ENCODE measurements at places on chromosomes 5 and 9.

DNA sequence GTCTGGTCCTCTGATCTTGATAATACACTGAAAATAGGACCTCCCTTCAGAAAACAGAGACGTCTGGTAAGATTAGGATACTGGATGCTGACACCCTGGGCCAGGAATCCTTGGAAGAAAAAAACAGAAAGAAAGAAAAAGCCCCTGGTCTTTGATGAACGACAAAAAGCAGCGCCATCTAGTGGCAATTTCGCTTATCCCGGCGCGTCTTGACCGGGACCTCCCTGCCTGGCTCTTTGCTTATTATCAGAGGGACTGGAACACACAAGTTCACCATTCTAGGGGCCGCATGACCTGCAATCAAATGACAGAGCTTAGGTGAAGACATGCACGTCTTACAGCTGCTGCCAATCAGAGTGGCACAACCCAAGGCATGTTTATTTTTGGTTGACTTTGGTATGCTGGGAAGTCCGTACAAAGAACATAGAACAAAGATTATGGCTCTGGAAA is 114.9 kb upstream of the NFIB start:
- peak; percentile 24 for DNase-seq

DNA sequence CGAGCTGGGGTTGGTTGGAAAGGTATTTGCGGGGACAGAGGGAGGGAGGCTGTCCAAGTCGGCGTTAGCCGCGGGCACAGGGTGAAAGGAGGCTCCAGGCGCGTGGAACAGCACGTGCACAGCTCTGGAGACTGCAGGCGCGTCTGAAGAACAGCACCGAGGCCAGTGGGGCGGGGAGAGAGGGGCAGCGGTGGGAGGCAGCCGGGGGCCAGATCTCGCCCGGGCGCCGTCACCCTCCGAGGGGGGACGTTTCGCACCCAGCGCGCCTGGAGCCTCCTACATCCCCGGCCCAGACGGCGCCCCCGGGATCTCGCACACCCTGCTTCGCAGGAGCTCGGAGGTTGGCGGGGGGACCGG is 79.6 kb downstream of the NTNG2 start:
- no peak for DNase-seq

DNA sequence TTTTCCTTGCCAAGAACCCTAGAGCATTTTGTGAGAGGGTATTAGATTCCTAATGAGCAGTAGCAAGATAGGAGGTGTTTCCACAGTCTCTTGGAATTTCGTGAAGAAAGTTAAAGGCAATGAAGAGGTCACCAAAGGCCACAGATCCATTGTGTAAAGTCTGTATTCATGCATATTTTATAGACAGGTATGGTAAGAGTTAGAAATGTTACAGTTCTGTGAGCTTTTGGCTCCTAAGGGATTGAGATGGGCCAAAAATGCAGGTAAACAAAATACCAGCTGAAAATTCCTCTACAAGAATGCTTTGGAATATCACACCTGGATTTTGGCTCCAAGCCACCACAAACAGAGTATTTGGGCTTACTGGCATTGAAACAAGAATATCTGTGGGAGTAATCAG is 47.4 kb upstream of the FST start:
- no peak for DNase-seq

DNA sequence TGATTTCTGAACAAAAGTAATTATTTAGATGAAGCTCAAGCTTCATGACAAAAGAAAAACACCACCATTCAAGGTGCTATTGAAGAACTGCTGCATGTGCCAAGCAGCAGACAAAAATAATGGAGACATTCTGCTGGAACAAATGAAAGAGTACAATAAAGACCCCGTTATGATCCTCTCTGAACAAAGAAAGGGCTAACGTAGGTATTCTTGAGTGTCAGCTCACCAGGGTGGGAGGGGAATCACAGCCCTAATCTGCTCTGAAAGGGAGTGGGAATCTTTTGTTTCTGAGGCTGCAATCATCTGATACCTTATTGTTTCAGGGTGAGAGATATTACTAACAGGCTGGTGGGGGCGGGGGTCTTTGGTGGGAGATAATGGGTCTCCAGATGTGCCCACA is 15.4 kb downstream of the CEMIP2 start:
- no peak for DNase-seq

- no peak for DNase-seq
Measured at GRCh38 chr5:123265551-123265950, 157.7 kb downstream of the CEP120 start.

DNA sequence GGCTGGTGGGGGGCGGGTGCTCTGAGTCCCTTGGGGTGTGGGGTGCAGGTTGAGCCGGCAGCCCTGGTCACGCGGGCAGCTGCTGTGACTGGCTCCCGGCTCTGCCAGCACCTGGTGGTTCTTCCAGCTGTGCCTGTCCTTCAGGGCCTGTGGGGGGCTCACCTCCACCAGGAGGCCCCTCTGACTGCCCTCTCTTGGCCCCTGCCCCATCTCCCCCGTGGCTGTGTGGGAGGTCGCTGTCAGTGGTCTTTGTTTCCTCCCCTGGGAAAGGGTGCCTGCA is 3.3 kb downstream of the RXRA start:
- no peak for DNase-seq

DNA sequence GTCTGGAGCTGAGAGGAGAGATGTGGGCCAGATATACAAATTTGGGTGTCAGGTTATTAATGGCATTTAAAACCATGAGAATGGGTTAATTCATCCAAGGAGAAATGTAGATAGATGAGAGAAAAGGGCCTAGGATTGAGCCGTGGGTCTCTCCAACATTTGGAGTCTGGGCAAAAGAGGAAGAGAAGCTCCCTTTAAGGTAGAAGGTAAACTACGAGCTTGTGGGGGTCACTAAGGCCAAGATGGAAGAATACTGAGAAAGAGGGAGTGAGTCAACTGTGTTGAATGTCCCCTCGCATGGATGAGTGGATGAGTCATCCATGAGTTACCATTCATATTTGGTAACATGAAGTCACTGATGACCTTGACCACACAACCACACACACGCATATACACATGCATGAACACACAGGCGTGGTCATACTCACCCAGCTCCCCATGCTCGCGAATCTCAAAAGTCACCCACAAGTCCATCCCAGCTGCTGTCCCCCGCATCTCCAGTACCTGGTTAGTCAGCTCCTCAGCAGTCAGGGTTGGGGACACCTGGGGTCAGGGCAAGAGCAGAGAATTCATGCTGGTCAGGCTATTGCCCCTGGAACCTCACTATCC is 6.8 kb upstream of the FCHSD1 start:
- DNase-seq, result no peak

DNA sequence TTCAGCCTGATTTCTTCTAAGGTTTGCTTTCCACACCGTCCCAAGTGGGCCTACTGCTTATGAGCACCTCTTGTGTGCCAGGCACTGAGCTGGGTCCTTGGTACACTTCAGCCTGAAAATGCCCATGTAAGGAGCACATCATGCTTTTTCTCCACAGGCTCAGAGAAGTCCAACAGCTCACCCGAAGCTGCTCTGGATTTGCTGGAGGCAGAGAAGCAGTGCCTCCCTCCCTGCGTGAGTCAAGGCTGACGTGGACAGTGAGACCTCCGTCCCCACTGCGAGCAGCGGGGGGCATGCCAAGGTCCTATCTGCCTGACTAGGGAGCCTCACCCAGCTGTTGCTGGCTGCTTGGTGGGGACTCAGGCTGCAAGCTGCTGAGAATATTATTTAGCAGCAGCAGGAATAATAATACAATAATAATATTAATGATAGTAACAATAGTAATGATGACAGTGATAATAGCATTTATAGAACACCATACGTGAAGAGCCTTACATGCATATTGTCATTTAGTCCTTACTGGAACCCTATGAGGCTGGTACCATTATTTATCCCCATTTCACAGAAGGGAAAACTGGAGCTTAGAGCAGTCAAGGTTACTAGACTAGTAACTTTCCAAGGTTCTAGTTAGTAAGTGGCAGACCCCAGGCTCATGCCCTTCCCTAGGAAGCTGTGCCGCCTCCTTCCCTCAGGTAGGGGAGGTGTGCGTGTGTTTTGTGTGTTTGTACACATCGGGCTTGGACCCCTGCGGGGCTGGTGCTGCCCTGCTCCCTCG is 194.8 kb downstream of the HSPA4 start:
- no peak for DNase-seq

DNA sequence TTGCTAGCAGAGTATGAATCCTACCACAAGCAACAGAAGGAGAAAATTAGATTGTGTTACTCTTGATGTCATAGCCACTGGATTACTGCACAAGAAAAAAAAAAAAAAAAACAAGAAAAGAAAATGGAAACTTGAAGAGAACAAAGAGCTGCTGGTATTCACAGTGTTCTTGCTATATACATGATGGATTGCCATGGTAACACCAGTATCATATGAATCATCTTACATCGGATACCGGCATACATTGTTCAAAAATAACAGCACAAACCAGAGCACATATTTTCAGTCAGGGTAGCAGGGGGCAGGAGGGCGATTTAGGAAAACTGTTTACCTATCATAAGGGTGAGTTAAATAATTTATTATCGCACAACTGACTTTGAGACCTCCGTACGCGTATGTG is 472.9 kb downstream of the PDE4D start:
- DNase-seq, result no peak

DNA sequence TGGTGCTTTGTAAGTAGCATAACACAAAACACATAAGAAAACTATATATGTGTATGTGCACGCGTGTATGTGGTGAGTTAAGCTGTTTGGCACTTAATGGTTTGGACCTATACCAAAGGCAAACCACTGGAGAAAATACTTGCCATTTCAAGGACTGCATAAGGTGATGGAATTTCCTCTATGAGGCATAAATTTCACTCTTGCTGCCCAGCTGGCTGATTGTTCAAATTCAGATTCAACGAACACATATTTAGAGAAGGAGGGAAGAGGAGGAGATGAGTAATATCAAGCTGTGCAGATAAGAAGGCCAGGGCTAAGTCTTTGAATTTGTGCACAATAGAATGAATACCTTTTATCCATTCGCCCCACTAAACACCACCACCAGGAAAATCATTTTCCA is 470.6 kb upstream of the MPDZ start:
- no peak for DNase-seq

- DNase-seq, result no peak
Measured at GRCh38 chr5:1007221-1007680, 1.4 kb upstream of the NKD2 start.

DNA sequence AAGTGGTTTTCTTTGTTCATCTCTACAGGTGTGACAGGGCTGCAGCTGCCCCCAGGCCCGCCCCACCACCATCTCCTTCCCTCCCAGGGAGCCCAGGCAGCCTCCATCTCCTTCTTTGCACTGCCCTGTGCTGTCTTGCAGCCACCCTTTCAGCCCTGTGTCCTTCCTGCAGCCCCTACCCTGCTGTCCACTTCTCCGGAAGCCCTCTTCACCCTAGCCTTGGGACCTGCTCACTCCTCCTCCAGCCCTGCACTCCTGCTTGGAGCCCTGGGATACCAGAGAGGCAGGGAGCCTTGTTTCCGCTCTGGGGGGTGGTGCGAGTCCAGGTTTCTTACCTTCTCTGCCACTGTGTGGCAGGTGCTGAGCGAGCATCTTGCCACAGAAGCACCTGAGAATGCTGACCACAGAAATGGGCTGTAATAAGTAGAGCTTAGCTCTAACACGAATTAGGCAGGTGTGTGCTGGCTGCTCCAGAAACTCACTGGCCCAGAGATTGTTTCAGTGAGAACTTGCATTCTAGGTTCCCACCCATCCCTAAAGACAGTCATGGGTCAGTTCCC is 51.3 kb upstream of the GADD45G start:
- DNase-seq, result peak; percentile 25

GRCh38 chr5:8756498-8757084 is 789.3 kb downstream of the SEMA5A start:
- DNase-seq, result peak; percentile 13

GRCh38 chr5:140424135-140424534 is 22.5 kb downstream of the ANKHD1 start:
- DNase-seq, result no peak

DNA sequence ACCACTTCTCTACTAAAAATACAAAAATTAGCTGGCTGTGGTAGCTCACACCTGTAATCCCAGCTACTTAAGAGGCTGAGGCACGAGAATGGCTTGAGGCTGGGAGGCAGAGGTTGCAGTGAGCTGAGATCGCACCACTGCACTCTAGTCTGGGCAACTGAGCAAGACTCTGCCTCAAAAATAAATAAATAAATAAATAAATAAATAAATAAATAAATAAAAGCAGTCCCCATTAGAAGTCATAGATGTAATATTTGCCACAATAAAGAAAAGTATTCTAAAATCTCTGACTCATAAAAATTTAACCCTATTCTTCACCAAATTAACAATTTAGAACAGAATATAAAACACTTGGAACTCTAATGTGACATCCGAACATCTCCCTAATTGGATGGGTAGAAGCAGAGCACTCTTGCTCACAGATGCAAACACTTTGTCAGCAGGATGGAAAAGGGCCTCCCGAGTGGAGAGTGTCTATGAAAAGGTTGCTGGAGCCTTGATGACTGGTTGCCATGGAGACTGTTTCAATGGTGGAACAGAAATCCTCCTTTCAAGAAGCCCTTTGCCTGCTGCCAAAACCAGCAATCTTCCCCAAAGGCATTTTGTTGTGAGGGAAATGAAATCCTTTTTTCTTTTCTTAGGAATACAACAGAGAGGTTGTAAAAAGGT is 38.9 kb upstream of the TRAF1 start:
- DNase-seq, result no peak

DNA sequence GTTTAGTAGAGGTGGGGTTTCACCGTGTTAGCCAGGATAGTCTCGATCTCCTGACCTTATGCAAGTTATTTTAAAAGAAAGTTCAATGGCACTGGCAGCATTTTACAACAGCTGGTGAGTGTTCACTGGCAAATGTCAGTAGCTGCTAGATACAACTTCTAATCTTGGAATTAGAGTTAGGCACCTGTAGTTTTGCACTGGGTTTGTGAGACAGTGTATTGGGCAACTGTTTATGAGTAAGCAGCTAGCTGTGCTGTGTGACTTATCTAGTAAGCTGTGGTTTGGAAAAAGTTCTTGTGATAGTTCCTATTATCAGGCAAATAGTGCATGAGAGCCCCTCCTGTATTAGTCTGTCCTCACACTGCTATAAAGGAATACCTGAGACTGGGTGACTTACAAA is 61.5 kb downstream of the UBE2QL1 start:
- DNase-seq, result no peak

GRCh38 chr9:99513441-99514112 is 291.5 kb downstream of the SEC61B start:
- DNase-seq, result no peak

DNA sequence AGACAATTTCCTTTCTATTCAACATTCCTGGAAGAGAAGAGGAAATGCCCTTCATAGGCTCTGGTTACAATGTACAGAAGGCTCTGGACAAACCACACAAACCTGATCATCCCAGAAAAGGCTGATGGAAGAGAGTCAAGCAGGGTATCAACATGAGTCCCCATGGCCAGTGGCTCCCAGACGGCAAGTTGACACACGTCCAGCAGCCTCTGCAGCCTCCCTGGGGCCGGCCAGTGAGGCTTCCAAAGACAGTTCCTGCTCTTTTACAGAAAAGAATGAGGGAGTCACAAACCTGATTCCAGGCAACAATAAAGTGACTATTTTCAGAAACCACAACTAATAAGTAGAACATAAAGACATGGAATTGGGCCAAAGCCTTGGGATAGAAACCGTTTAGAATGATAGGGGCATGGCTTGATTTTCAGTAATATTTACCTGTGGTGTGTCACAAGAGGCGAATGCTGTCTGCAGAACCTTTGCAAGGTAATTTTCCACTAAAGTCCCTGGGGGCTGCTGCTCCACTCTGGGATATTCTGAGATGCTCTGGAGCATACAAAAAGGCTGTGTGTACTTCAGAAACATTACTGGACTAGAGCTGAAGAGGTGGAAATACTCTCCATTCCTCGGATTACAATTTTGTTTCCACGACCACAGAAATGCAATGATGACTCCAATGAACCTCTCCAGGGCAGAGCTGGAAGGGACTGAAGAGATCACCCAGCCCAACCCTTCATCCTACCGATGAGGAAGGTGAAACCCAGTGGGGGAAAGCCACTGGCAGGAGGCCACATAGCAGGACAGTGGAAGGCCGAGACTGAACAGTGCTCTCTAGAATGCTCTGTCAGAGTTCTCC is 10.4 kb downstream of the MED27 start:
- no peak for DNase-seq
